ENCODE measurements at places on chromosomes 12 and 14.

GRCh38 chr14:39641224-39641623 lies 209.0 kb upstream of the FBXO33 start:
- no peak for DNase-seq

DNA sequence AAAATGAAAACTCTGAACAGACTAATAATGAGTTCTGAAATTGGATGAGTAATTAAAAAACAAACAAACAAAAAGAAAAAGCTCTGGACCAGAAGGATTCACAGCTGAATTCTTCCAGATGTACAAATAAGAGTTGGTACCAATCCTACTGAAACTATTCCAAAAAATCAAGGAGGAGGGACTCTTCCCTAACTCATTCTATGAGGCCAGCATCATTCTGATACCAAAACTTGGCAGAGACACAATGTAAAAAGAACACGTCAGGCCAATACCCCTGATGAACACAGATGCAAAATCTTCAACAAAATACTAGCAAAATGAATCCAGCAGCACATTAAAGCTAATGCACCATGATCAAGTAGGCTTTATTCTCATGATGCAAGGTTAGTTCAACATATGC lies 183.9 kb upstream of the CNOT2 start:
- no peak for DNase-seq

DNA sequence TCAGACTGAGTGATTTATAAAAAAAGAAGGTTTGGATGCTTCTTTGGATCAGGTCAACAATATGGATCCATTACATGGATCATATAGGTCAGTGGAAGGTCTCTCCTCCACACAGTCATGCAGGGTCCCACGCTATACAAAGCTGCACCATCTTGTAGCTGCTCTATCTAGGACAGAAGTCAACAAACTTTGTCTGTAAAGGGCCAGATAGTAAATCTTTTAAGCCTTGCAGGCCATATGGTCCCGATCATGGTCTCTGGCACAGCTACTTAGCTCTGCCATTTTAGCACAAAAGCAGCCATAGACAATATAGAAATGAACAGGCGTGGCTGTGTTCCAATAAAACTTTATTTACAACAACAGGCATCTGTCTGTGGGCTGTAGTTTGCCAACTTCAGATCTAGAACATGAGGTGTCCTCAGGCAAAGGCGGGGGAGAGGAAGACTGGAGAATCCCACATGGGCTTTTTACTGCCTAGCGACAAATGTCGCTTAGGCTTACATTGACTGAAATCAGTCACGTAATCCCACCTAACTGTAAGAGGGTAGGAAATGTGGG lies 36.7 kb downstream of the TMEM233 start:
- no peak for DNase-seq

- no peak for DNase-seq
Observed at GRCh38 chr14:97116546-97116945, 319.4 kb downstream of the VRK1 start.

DNA sequence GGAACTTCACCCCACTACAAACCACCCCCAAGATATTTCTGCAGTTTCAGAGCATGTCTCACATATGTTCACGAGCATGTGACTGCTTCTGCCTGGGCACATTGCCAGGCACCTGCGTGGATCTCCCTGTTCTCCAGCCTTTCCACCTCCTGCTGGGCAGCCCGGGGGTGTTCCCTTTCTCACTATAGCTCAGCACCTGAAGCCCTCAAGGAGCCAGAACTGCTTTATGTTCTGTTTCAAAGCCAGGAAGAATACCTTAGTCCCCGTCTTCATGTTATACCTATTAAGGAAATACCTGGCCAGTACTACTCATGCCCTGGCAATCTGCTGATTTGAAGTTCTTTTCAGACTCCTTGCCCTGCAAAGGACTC lies 4.2 kb upstream of the FGF6 start:
- no peak for DNase-seq

- DNase-seq = no peak
Observed at GRCh38 chr14:104650981-104651875, 38.2 kb upstream of the INF2 start.

DNA sequence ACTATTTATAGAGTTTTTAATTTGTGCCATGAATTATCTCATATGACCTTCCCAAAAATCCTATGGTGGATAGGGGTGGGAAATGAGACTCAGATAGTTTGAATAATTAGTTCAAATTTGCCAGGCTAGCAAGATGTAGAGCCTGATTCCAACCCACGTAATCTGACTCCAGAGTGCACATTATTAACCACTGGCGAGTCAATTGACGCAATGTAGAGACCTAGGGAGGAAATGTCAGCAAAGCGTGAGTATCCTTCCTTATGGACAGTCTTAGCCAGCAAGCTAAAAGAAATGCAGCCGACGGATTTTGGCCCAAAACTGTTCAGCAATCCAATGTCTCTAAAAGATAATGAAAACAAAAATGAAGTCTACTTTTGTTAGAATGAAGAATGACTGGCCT lies 193.3 kb upstream of the KRR1 start:
- DNase-seq = no peak

DNA sequence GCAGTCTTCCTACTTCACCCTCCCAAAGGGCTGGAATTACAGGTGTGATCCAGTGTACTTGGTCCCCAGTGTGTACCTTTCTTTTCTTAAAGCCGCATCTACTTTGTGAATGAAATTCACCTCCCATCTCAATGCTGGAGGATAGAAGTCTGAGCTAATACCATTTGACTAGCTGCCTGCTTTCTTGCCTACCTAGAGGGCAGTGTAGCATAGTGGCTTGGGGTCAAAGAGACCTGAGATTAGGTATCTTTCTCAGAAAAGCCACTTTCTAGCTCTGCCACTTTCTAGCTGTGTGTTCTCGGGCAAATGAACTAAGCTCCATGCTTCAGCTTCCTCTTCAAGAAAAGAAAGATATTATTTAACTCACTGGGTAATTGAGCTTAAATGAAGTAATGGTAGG lies 16.9 kb downstream of the SMOC1 start:
- no peak for DNase-seq

GRCh38 chr12:90653040-90653439 lies 301.9 kb downstream of the CCER1 start:
- DNase-seq = no peak

- DNase-seq = no peak
Observed at GRCh38 chr12:131830914-131831571, 2.9 kb downstream of the MMP17 start.

DNA sequence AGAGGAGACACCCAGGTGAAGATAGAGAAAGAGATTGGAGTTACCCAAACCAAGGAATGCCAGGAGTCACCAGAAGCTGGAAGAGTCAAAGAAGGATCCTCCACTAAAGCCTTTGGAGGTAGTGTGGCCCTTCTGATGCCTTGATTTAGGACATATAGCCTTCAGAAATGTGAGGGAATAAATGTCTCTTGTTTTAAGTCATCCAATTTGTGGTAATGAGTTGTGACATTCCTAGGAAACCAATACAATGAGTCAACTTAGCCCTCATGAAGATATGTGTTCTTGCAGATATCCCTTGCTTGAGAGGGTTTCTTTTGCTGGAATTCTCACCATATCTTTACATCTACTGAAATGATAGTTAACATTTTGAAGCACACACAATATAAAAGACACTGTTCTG lies 58.8 kb downstream of the CCER1 start:
- DNase-seq = no peak

DNA sequence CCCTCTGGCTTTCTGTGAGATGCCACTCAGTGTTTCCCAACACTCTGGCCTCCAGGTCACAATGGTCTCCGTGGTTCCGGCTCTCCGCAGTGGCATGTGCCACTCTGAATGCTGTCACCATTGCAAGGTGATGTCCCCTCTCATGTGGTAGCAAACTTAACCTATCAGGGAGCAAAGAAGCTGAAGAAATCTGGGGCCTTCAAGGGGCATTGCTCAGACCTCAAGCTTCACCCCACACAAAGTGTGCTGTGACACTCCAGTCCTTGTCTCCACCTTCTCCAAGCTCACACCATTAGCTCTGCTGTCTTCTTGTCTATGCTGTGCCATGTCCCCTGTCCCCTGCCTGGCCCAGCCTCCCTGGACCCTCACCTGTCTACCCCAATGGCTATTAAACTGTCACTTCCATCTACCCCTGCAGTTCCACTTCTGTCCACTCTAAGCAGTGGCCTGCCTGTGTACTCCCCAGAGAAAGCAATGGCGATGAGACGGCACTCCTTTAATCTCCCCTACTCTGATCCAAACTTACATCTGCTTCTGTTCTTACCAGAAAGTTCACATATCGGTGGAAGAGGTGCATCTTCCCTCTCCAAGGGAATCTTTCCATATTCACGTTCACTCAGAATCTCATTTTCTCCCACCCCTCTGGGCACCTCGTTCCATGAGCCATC lies 93.7 kb downstream of the DHRS2 start:
- no peak for DNase-seq

- no peak for DNase-seq
Observed at GRCh38 chr14:100727086-100727872, 587 bp downstream of the DLK1 start.

DNA sequence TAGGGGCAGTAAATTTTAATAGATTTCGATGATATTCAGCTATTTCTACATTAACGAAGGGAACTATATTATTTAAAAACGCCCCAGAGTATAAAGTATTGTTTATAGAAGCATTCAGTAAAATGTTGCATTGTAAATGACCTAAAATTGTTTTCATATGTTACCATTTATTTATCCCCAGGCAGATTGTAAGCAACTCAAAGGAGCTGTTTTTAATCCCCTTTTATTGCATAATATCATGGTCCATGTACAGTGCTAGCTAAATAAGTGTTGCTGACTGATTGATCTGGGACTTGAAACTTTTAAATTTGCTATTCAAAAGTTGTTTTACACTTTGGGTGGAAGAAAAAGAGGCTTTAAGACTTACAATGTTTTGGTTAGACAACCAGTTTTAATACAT lies 199.0 kb upstream of the SLC38A2 start:
- no peak for DNase-seq

DNA sequence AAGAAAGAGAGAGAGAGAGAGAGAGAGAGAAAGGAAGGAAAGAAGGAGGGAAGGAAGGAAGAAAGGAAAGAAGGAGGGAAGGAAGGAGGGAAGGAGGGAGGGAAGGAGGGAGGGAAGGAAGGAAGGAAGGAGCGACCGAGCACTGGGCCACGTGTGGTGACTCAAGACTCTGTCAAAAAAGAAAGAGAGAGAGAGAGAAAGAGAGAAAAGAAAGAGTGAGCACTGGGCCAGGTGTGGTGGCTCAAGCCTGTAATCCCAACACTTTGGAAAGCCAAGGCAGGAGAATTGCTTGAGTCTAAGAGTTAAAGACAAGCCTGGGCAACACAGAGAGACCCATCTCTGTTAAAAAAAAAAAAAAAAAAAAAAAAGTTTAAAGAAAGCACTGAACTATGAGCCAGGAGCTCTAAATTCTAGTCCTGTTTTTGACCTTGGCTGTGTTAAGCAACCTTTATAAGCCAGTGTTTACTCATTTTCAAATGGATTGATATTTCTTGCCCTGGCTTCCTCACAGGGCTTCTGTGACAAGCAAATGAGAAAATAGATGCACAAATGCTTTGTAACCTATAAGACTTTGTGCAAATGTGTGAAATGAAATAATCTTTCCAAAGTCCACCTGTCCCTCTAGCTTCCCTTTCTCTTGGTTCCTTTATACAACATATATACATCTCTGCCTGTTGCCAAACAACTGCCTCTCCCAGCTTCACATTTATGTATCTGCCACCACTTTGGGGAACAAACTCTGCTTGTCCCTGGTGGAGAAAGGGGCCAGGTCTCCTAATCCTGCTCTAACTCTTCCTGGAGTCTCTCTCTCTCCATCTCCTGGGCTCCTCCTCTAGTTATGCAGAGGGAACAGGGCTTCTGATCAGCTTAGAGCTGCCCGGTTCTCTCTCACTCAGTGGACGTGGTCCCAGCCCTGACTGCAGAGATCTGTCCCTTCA lies 16.1 kb upstream of the PLEKHG6 start:
- DNase-seq = no peak

GRCh38 chr14:86055512-86056075 lies 525.6 kb downstream of the FLRT2 start:
- no peak for DNase-seq

DNA sequence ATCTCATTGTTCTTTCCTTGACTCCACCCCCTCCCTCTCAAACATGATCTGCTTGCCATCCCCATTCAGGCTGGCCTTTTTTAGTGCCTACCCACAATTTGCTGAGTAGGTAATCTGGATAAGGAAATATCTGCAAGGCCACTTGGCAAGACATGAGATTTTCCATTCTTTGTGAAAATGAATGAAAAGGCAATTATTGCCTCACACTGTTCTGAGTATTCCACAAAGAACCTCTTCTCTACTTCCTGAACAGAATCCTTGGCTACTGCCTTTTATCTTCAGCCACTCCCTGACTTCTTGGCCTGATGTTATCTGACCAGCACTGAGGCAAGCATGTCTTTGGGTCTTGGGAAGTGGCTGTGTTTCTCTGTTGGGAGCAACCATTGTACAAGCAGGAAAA lies 263.2 kb upstream of the ATP2B1 start:
- DNase-seq = no peak

DNA sequence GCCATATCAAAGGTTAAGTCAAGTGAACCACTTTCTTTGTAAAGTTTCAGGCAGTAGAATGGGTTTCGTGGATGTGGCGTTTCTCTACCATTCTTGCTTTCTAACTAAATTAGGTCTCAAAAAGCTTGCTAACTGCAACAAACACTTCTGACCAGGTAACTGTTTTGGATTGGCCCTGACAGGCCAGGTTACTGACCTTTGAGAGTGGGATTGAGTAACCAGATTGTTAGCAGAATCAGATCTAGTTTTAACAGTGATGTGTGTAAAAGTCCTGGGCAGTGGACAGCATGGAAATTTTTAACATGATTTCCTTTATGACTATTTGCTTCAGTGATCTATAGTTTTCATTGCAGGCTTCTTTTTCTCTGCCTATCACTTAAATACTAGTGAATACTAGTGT lies 57.9 kb downstream of the TMTC3 start:
- no peak for DNase-seq

- no peak for DNase-seq
Observed at GRCh38 chr14:34460841-34461240, 1.2 kb downstream of the SPTSSA start.

DNA sequence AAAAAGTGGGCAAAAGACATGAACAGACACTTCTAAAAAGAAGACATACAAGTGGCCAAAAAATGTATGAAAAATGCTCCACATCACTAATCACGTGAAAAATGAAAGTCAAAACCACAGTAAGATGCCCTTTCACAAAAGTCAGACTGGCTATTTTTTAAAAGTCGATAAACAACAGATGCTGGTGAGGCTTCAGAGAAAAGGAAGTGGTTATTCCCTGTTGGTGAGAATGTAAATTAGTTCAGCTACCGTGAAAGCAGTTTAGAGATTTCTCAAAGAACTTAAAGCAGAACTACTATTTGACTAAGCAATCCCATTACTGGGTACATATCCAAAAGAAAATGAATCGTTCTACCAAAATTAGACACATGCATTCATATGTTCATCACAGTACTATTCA lies 237.0 kb downstream of the KIF21A start:
- no peak for DNase-seq

- no peak for DNase-seq
Observed at GRCh38 chr12:81998761-81999378, 239.7 kb upstream of the PPFIA2 start.

- DNase-seq = no peak
Observed at GRCh38 chr12:18583655-18584054, 154.2 kb downstream of the PLCZ1 start.

- DNase-seq = no peak
Observed at GRCh38 chr14:99853206-99853605, 60.0 kb downstream of the EML1 start.

- no peak for DNase-seq
Observed at GRCh38 chr12:69553628-69554248, 31.5 kb upstream of the CCT2 start.

GRCh38 chr12:95955549-95956159 lies 12.5 kb downstream of the AMDHD1 start:
- no peak for DNase-seq

All from stimulated activated CD8-positive, alpha-beta memory T cell treated with anti-CD3 and anti-CD28 coated beads, Interleukin-7, amount 100 ng/mL, for 1 hour (primary cell).